NCI-H2081 (cell line): ENCODE measurements at places on chromosomes 7 and 10.

DNA sequence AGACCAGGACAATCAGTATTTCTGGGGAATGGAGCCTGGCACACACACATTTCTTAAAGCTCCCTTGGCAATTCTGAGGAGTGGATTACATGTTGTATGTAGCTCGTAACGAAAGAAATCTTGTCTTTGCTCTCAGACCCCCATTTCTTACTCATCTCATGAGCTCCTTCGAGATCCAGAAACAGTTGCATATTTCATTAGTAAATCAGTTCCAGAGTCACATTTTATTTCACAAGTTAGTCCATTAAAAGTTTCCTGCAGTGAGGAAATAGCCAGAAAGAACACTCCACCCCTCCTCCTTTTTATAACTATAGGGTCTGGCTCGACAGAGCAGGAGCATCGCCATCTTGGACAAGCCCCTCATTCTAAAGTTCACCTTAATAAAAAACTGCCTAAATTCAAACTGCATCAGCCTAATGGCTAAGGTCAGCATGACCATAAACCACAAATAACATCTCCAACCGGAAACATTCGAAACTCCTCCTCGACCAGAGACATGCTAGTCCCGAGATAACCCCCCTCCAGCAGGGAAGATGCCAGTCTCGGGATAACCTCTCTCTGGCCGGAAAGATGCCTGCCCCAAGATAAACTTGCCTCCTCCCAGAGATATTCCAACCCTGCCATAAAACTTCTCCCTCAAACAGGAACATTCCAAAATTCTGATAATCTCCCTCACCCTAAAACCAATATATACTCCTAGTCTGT is 7.4 kb downstream of the EGFR start:
- DNase-seq = no peak

DNA sequence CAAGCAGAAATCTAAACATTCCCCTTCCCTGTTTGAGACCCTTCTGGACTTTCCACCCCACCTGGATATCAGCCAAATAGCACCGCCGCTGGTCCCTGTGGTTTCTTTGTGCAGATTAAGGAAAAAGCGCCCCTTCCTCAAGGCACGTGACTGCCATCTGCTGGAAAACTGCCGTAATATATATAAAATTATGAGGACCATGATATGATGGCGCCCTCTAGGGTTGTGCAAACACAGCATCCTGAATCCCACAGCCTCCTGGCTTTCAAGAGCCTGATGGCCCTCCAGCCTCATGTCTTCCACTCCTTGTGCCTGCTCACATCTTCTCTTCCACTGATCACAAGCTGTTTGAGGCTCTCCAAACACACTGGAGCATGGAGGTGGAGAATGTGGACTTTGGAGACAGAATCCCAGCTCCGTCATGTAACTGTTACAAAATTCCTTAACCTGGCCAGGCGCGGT is 121.3 kb downstream of the MYL10 start:
- peak; percentile 75 for DNase-seq

GRCh38 chr10:113982769-113983168 is 60.9 kb upstream of the ADRB1 start:
- DNase-seq = no peak

DNA sequence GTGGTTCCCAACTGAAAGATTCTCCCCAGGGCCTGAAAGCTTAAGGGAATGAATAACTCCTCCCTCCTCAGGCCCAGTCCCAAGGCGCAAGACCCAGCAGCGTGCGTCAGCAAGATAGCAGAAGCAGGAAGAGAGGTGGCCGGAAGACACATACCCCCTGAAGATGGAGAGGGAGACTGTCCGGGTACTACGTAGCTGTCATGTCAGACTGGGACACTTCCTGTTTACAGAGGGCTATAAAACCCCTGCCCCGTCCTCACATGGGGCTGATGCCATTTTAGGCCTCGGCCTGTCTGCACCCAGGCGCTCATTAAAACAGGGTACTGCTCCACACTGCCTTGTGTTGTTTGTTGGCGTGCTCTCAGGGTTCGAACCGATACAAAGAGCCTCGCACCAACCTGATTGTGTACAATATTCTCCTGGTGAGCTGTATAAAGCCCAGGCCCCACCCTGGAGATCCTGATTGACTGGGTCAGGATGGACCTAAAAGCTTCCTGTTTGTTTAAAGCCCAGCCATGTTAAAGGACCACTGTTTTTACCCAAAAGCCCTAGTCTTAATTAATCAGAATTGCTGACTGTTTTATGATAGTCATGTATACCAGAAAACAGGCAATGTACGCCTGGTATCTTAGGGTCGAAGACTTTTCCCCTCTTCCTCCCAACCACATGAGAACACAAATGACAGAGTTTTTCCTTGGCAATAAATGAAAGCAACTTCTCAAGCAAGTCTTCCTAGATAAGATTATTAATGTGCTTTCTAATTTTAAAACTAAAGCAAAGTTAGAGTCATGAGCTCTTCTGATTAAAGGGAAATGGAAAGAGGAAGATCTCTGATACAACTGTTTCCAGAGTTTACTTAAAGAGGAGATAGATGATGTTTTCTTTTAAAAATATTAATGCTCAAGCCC is 251.5 kb downstream of the DOCK4 start:
- DNase-seq = no peak

GRCh38 chr7:7119729-7120128 is 62.6 kb upstream of the C1GALT1 start:
- no peak for DNase-seq

GRCh38 chr10:119383174-119383856 is 159.2 kb downstream of the RGS10 start:
- DNase-seq = no peak

DNA sequence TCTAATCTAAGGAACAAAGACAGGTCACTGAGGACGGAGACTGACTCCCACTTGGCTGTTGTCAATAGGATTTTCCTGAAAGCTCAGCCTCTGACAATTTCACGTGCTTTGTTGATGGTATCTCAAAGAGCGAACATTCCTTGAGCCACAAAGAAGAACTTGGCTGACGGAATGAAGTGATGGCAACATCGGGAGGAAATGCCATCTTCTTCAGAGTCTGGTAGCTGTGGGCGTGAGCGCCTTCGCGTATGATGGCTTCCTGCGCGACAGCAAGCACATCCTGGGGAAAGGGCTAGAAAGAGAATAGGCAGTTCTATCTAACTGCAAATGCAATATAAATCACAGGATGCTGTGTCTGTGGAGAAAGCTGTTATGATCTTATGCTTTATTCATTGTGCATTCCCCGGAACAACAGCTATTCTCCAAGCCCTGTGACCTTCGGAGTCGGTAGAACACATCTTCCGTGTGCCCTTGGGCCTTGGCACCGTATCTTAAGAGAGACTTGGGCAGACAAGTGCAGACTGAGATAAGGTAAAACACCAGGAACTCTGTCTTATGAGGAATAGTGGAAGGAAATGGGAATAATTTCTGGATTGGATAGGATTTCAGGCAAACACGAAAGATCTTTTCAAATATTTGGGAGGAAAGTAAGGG is 19.6 kb upstream of the GTPBP4 start:
- no peak for DNase-seq

GRCh38 chr7:138980563-138981291 is 462 bp downstream of the KIAA1549 start:
- no peak for DNase-seq

DNA sequence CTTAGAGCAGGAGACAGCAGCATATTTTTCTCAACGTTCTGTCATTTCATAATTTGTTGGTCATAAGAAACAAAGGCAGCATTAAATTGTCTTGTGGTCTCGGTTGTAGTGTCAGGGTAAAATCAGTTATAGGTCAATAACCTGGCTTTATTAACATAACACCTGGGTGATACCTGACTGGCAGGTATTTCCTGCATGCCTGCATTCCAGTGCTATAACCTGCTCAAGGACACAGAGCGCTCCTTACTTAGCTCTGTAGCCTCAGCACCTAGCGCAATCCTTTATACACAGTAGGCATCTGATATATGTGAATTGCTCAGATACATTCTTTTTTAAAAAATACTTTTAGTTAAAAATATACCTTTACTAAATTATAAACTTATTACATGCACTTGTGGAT is 38.9 kb upstream of the PRKG1 start:
- DNase-seq = no peak

DNA sequence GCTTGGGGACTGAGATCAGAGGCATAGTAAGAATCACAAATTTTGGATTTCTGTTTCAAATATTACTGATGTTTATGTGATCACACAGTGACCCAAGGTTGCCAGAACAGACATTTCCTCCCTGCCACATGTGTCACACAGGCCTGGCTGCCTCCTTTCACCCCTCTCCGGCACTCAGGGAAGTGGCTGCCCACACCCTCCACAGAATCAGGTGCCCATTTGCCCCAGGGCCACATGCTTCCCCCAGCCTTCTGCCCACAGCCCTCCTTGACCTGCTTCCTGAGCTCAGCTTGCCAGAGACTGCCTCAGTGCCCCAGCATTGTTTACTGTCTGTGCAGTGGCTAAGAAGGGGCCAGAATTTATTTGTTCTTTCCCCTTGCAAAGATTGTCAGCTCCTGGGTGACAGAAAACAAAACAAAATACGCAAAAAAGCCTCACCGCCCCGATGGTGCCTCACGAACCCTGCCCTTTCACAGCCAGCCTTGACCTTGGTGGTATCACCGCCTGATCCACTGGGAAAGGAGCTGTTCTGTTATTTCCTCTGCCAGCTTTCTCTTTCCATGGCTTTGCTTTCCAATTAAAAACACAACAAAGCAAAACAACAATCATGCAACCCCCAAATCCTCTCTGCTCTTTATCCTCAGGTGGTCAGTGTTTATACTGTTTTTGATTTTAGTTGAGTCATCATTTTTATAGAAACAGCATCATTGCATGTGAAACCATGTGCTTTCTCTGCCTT is 52.8 kb downstream of the CHN2 start:
- no peak for DNase-seq

DNA sequence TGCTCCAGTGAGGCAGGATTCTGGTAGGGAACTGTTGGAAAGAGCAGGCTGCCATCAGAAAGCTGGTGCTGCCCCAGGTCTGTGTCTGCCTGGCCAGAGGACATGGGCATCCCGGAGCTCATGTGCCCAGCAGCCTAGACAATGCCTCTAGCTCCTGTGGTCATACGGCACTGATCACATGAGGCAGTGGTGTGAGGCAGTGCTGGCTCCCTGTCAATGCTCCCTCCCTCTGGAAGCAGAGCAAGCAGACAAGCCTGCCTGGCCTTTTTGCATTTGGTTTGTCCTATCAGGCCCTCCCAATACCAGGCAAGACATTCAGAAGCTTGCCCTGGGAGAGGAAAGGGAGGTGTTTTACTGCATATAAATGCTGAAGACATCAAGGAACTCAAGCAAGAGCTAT is 19.5 kb upstream of the MMP21 start:
- no peak for DNase-seq

GRCh38 chr7:118777308-118777707 is 552.8 kb downstream of the ANKRD7 start:
- no peak for DNase-seq

GRCh38 chr7:73570977-73571376 is 7.4 kb downstream of the TBL2 start:
- no peak for DNase-seq

DNA sequence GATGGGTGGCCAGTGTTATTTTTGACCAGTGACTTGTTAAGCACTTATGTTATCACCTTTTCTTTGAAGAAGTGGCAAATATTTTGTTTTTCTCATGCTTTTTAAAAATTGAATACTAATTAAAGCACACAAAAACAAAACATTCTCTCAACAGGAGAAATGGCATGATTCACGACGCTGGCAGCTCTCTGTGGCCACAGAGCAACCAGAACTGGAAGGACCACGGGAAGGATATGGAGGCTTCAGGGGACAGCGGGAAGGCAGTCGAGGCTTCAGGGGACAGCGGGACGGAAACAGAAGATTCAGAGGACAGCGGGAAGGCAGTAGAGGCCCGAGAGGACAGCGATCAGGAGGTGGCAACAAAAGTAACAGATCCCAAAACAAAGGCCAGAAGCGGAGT is 6.2 kb upstream of the KIFBP start:
- DNase-seq = no peak

DNA sequence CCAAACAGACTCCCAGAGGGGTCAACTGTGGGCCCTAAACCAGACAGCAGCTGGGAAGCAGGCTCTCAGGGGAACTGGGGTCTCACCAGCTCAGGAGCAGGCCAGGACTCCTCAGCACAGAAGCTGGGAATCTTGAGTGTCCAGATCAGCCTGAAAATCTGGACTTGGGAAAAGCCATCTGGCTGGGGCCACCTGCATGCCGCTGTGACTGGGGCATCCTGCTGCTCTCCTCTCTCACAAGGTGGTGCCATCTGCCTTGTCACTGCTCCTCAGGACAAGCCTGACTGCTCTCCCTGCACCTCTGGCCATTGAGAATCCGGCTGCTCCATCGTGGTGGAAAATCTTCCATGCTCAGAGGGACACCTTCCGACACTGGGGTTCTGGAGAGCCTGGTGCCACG is 141.4 kb downstream of the PLPP4 start:
- no peak for DNase-seq

GRCh38 chr7:83509255-83510021 is 139.5 kb downstream of the SEMA3E start:
- DNase-seq = no peak

GRCh38 chr10:28925121-28925663 is 247.9 kb downstream of the BAMBI start:
- no peak for DNase-seq

- DNase-seq = no peak
These were observed 743 bp downstream of the MKI67 start for GRCh38 chr10:128125416-128125943.

- DNase-seq = peak; percentile 18
These were observed at the start of gene BLNK for GRCh38 chr10:96271016-96271815. TSS of gene BLNK (minus strand) at chr10:96271569. CDS start at chr10:96271398, 171 bp downstream.

- no peak for DNase-seq
These were observed 452.2 kb upstream of the SORCS1 start for GRCh38 chr10:107616463-107617410.

DNA sequence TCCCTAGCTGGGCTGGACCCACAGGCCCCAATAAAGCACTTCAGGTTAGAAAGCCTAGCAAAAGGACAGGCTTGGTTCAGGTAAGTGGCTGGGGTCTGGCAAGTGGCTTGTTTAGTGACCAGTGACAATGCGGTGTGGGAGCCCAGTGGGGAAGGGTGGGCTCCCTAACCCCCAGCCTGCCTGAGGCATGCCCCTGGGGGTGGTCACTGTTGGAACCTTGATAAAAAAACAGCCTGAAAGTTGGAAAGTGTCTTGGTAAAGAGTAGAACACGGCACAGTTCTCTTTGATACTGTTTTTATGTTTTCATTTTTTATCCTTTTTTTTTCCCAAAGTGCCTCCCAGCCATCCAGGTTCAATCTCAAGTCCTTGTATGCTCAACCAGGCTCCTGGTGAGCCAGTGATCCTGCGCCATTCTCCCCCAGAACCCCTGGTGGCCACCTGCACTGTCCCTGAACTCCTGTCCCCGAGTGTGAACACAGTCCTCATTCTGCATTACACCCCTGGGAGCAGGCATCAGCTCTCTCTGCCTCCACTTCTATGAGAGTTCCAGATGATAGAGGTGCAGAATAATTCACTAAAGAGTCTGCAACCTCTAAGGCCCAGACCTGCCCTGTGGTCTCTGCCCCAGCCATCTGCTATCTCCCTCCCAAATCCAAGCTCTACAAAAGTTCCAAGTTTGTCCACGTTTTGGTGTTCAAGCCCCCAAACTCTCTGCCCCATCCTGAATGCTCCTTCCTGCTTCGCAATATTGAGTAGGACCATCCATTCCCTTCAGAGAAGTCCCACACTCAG is 15.0 kb upstream of the CXCL12 start:
- no peak for DNase-seq
